ENCODE measurements at places on chromosomes 6 and 20. TPM values are rescaled to one million over a fixed set of nuclear protein-coding genes. Genes with fewer than 3 reads are reported as not detected.

GRCh38 chr6:151001387-151002056 is 136.0 kb downstream of the MTHFD1L start:
- DNase-seq, result no peak

The PDYN gene
- not detected for total RNA-seq

- DNase-seq, result no peak
These were observed 22.1 kb downstream of the BACH2 start for GRCh38 chr6:90274451-90275030.

- no peak for DNase-seq
These were observed 149.7 kb downstream of the HTR1B start for GRCh38 chr6:77313595-77313994.

GRCh38 chr6:93059911-93060310 is 359.4 kb downstream of the EPHA7 start:
- DNase-seq, result no peak

- no peak for DNase-seq
These were observed 281.1 kb downstream of the SYNE1 start for GRCh38 chr6:152356016-152356415.
